ENCODE measurements at places on chromosomes 3 and 15. TPM values are rescaled to one million over a fixed set of nuclear protein-coding genes. Genes with fewer than 3 reads are reported as not detected.

The MBD4 gene
- 32.4 TPM for total RNA-seq

- no peak for DNase-seq
Observed at GRCh38 chr15:43777267-43777914, 625 bp upstream of the ELL3 start.

- no peak for DNase-seq
Observed at GRCh38 chr3:12436514-12437220, 47.6 kb upstream of the TSEN2 start.

DNA sequence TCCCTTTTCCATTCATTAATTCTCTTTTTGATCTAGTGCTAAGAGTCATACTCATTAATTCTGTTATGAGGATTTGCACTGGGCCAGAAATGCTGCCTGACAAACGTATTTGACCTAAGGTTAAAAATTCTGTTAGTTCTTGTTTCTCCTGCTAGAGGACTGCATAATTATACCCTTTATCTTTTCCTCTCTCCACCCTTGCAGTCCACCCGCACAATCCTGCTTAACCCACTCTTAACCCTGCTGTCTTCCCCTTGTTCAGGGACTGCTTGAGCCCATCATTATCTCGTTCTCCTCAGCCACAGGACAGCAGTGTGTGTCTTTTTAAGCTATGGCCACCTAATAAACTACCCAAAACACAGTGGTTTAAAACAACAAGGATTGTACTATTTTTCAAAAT is 31.1 kb upstream of the DYNC1LI1 start:
- no peak for DNase-seq

DNA sequence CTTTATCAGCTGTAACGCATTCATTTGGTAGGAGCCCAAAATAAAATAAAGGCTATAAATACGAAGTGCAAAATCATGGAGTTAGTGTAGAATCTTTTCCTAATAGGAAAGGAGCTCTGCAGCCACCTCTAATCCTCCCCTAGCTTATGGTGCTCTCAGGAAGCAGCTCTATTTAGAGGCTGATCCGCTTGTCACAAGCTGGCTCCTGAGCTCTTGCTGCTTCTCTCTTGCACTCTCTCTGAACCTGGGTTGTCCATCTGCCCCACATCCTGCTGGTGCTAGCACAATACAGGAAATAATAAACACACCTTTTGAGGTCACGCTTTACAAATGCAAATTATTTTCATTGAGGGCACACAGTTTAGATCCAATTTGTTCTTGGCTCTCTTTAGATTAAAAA is 37.3 kb upstream of the BFSP2 start:
- DNase-seq = peak; percentile 34

GRCh38 chr15:101028321-101028720 is 109.2 kb downstream of the LRRK1 start:
- peak; percentile 16 for DNase-seq

- no peak for DNase-seq
Observed at GRCh38 chr3:30354972-30355371, 251.4 kb upstream of the TGFBR2 start.

The FGF7 gene
- 137 TPM for total RNA-seq

DNA sequence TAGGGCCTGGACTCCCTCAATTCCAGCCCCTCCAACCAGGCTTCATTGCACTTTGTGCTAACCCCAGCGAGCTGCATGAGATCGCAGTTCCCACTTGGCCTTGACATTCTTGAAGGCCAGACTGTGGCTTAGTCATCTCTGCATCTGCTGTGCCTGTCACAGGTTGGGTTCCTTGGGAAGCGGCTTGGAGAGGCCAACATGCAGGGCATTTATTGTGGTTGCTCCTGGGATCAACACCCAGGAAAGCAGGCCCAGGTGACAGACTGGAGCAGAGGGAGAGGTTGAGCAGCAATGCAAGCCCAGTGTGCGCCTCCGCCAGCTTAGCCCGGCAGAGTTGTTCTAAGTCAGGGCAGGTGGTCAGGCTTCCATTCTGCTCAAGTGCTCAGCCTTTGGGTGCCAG is 10.5 kb downstream of the ABCF3 start:
- DNase-seq = no peak

The RTF1 gene
- 32.2 TPM for total RNA-seq

GRCh38 chr3:150309557-150309956 is 98.5 kb upstream of the TSC22D2 start:
- DNase-seq = no peak

Measured in vagina (tissue), 2 donors.